ENCODE measurements at places on chromosomes 13 and 19.

- DNase-seq = no peak
These were observed 2.4 kb upstream of the IFNL4 start for GRCh38 chr19:39251081-39251480.

GRCh38 chr13:97849305-97849704 is 104.2 kb upstream of the IPO5 start:
- DNase-seq = no peak

GRCh38 chr13:46659413-46660065 is 106.6 kb downstream of the LRCH1 start:
- DNase-seq = no peak

GRCh38 chr13:52109116-52109670 is 19.7 kb downstream of the NEK5 start:
- DNase-seq = no peak

- DNase-seq = peak; percentile 37
These were observed 38.4 kb upstream of the RCBTB2 start for GRCh38 chr13:48571126-48571913.

- peak; percentile 33 for DNase-seq
These were observed at the start of gene EPSTI1 for GRCh38 chr13:42991898-42992763. Gene EPSTI1 (minus strand): TSS chr13:42992241. CDS start chr13:42992165, 76 bp downstream.

GRCh38 chr19:46495786-46496099 is at the start of gene PNMA8B:
Gene PNMA8B (minus strand): TSS chr19:46495867. CDS start chr19:46495465, 402 bp downstream.
- DNase-seq = peak; percentile 88

DNA sequence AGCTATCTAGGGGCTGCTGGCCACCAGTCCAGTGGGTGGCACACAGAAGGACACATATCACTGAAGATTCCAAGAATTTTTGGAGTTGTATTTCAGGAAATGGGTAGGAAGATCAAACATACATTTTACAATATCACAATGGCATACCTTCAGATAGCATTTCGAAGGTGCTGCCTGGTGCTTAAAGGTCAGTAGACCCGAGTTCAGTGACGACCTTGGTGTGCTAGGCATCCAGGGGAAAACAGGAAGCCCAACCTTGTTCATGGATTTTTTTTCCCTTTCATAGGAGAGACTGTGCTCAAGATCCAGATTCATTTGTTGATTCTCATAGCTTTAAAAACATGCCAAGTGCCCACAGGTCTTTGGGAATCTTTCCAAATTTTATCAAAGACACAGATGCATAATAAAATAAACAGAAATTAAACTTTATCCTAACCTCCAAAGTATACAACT is 51.0 kb upstream of the RCBTB2 start:
- no peak for DNase-seq

GRCh38 chr13:85408415-85408814 is 390.8 kb downstream of the SLITRK6 start:
- no peak for DNase-seq

DNA sequence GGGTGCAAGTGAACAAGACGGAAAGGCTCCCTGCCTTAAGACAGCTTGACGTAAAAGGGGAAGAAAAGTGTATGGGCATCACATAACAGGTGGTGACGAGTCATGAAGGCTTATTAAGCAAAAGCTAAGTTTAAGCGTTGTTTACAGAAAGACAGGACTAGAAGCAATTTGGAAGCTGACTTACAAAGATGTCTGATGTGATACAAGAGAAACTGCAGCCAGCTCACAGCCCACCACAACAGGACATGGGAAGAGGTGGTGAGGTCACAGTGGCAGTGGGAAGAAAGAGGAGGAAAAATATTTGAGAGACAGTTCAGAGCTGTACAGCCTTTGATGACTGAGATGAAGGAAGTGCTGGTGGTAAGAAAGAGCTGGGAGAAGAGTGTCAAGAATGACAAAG is 181.6 kb downstream of the KLF12 start:
- no peak for DNase-seq

- no peak for DNase-seq
These were observed 12.4 kb upstream of the ELAVL1 start for GRCh38 chr19:8017808-8018207.

GRCh38 chr13:44373601-44374347 is at the start of gene SERP2:
Gene SERP2 (plus strand): TSS chr13:44373824. CDS start chr13:44374026, 202 bp downstream.
- peak; percentile 48 for DNase-seq

DNA sequence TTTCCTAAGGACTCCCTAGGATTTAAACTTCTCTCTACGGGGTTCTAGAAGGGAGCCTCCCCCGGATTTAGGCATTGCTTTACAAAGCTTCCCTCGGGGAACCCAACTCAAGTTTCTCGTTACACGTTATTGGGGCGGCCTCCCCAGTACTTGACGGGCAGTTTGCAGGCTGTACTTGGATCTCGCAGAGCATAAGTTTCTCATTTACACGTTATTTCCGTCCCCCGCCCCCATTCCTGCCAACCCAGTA is 584 bp downstream of the SMG9 start:
- DNase-seq = no peak

- no peak for DNase-seq
These were observed 62.6 kb downstream of the ALOX5AP start for GRCh38 chr13:30797847-30798535.

GRCh38 chr13:26342898-26343297 is 89.0 kb downstream of the CDK8 start:
- no peak for DNase-seq

GRCh38 chr19:46297700-46298478 is 1.0 kb downstream of the HIF3A start:
- peak; percentile 71 for DNase-seq

GRCh38 chr13:78168981-78169380 is 250.3 kb upstream of the EDNRB start:
- DNase-seq = no peak

- no peak for DNase-seq
These were observed 20.5 kb downstream of the ZNF114 start for GRCh38 chr19:48290401-48290770.

GRCh38 chr19:55585658-55586339 is 5.2 kb upstream of the ZNF579 start:
- peak; percentile 67 for DNase-seq

DNA sequence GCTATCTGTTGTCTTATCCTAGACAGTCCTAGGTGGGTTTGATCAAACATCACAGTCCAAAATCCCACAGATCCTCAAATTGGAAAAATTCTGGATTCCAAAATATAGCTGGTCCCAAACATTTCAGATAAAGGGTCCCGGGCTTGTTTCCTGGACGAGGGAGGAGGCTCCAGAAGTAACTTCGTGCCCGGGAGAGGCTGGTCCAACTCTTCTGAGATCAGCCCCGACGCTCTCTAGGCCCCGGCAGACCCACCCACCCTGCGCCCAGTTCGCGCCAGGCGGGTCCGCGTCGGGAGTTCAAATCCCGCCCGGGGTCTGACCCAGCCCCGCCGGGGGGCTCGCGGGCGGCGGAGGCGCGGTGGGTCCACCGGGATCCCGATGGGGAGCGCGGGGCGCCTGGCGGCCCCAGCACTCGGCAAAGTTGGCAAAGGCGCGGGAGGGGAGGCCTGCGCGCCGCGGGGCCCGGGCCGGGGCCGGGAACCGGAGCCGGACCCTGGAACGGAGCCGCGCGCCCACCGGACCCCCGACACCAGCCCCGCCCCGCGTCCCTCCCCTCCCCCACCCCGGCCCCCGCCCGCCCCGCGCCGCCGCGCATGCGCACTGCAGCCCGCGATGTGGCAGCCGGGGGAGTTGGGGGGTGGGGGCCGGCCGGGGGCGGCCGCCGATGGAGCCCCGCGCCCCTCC is 513 bp downstream of the MIER2 start:
- DNase-seq = peak; percentile 45

GRCh38 chr13:62482351-62482750 is 1066.7 kb upstream of the PCDH20 start:
- no peak for DNase-seq

DNA sequence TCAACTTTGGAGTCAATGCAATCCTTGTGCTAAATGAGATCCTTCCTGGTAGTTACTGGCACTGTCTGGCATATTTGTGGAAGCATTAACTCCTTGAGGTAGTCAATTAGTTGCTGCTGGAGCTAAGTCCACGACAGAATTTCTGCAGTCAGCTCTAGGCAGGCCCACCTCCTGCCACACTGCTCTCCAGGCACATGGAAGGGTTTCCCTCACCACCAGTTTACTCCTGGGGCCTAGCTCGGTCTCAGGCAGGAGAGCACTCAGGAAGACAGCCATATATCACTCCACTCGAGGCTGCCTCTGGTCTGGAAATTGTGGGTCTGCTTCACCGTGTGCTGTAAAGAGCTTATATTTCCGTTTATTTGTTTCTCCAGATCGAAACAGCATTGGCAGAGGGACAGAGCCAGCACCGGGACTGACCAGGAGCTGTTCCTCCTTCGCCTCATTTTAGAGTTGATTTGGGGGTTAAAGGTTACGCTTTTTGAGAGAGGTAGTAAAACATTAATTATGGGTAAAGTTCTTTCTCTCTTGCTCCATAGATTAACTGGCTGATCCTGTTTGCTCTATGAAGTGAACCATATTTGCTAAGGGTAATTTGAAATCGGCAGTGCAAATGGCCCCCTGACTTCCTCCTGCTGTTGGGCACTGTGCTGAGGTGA is 20.6 kb upstream of the GTF3A start:
- no peak for DNase-seq

DNA sequence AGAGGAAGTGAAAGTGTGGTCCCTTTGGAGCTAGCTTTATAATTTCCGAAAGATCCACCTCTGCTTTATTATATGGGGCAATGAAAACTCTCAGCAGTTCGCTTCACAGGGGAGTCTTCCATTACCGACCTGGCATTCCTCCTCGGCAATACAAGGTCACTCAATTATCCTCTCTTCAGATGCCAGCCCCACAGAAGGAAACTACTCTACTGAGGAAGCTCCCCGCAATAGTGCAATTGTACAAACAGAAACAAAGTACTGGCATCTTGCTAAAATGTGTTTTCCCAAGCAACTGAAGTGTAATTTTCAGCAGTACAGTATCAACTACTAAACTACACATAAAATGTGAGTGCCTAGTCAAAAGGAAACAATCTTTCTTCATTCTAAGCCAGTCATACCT is 702.0 kb downstream of the PCDH9 start:
- peak; percentile 16 for DNase-seq

DNA sequence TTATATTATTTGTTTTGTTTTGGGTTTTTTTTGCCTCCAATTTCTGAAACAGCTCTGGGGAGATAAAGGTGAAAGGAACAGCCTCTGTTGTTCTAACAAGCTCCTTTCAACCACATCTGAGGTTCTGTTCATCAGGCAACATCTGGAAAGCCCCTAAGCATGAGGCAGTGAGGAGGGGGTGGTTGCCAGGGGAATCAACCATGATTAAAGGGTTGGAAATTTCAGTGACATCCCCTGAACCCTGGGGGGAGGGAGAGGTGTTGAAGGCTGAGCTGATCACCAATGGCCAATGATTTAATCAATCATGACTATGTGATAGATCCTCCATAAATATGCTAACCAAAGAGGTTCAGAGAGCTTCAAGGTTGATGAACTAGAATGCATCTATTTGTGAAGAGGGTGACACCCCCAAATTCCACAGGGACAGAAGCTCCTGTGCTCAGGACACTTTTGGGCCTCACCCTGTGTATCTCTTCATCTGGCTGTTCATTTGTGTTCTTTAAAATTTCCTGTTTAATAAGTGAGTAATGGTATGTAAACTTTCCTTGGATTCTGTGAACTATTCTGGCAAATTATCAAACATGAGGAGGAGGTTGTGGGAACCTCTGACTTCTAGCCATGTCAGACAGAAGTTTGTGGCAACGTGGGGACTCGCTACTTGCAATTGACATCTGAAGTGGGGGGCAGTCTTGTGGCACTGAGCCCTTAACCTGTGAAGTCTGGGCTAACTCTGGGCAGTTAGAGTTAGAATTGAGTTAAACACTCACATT is 221.3 kb downstream of the NHLRC3 start:
- DNase-seq = no peak

- DNase-seq = no peak
These were observed 502.3 kb downstream of the KCTD12 start for GRCh38 chr13:76383676-76384461.

GRCh38 chr19:46719629-46720502 is 3.0 kb upstream of the PRKD2 start:
- DNase-seq = no peak

DNA sequence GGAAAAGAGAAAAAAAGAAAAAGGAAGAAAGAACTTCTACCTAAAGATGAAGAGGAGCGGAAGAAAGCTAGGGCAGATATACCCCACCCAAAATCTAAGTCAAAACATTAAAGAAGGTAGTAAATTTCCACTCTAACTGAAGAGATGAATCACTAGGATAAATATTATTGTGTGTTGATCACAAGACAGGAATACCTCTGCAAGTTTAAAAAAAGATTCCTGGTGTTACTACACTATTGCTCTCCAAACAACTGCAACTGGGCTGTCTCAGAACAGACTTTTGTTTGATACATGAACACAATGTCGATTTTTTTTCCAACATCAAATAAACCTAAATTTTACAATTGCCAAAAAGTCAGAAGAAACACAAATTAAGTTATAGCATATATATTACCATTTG is 6.8 kb downstream of the HSPH1 start:
- no peak for DNase-seq

DNA sequence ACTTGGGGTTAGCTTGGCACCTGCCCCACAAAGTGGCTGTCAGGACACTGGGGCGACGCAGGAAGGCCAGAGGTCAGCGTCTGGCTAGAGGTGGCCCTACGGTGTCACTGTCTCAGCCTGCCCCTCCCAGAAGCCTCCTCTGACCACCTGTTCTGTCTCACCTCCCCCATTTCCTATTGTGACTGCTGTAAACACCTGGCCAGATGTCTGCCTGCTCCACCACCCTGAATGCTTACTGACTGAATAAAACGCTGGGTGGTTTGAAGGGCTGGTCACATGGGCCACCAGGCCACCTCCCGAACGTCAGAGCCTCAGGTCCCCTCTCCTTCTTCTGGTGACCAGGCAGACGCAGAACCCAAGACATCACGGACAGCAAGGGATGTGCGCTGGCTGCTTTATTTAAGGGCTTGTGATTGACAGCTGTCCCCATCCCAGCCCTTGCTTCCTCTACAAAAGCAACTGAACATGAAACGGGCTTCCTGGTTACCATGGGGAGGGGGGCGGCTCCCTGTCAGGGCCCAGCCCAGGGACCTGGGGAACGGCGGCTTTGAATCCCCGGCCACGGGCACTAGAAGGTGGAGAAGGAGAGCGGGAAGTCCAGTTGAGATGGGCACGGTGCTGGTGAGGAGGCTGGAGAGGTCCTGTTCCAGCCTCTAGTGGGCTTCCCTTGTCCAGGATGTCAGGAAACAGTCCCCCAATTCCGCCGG is 6.2 kb downstream of the ELOF1 start:
- no peak for DNase-seq

GRCh38 chr19:49497789-49498103 is 1.5 kb downstream of the RPS11 start:
- no peak for DNase-seq

- no peak for DNase-seq
These were observed 12.8 kb downstream of the LYPD3 start for GRCh38 chr19:43452582-43452981.
